AML-193 (cell line): ENCODE measurements at places on chromosomes 6 and 20.

- DNase-seq = no peak
Observed at GRCh38 chr6:55282115-55282514, 45.2 kb upstream of the GFRAL start.

DNA sequence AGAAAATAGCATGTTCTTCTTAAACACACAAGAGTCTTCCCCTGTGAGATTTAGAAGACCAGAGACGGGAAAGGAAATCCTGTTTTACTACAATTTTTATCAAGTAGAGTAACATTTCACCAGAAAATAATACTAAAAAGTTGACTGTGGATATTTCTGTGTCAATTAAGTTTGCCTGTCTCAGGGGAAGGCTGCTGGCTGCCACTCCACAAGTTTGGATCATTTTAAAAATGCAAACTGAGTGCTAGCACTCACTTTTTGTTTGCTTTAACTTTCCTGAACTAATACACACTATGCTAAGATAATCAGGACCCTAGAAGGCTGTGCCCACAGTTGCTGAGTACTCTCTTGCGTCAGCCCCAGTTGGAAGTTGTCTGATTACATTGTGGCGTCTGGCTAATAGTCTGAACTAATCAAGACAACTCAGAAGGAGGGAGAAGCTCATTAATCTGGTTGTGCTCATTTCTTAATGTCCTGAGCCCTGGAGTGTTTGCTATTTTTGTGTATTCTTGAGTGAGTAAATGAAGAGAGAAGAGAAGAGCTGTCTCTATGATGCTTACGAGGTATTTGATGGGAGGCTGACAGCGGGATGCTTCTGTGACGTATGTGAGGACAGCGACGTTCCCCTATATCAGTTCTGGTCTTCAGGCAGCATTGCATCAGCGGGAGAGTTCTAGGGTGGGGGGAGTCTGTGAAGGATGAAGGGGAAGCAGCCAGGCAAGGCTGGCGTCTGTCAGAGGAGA is 664.2 kb downstream of the QKI start:
- no peak for DNase-seq

DNA sequence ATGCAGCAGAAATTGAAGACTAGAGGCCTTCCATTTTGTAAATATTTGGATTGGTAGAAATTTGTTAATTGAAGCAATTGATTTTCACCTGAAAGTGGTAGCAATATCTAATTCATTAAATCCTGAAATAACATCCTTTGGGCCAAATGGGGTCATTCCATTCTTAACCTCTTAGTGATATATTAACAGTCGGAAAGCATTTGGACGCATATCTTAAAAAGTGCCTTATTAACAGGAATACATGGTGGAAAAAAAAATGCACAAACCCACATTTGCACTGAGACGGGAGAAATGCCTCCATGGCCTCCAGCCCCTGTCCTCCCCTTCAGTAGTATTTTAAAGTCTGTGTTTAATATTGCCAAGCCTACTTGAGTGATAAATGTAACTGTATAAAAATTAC is 205.5 kb downstream of the TFAP2B start:
- no peak for DNase-seq

GRCh38 chr6:118296129-118296901 is 251.8 kb upstream of the PLN start:
- DNase-seq = no peak

DNA sequence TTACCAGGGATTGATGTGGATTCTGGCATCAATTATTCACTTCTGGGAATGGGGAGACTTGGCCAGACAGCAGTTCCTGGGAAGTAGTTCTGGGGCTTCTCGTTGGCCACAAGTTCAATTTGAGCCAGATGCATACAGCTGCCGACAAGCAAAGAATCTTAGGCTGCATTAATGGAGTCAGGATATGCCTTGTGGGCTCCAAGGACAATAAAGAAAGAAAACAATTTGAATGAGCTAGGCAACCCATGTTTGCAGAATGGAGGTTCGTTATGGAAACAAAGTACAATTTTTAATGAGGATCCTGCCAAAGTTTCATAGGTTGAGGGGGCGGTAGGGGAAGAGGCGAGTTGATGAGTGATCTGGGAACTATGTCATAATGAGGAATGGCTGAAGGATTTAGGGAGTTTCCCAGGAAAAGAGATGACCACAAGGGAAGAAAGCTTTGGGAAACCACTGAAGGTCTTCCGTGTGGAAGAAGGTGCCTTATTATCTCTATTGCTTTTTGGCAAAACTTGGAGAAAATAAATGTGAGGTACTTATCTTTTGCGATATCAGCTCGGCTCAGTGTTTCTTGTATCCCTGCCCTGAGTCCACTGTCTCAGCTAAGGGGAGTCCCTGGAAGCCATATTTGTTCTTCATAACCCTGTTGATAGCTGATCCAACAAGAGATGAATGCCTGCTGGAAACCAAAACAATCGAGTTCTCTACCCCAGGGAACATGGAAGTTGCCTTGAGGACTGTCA is 181.0 kb upstream of the ZNF217 start:
- no peak for DNase-seq

GRCh38 chr20:37384683-37385174 is 38.8 kb downstream of the SRC start:
- peak; percentile 10 for DNase-seq

DNA sequence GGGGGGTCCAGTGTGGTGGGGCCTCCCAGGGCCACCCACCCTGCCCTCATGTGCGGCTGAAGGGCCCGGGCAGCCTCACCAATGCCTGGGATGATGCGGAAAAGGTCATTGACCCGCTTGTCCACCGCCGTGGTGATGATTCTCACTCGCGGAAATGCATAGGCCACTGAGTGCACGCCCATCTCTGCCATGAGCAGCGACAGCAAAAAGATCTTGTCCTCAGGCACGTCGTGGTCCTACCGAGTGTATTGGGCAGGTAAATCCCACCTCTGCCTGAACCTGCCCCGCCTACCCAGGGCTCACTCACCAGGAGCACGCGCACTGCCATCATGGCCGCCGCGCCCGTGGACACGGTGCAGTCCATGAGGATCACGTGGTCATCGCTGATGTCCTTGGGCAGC is 16.1 kb downstream of the UCKL1 start:
- no peak for DNase-seq

GRCh38 chr20:33015700-33016580 is 8.4 kb downstream of the BPIFB2 start:
- no peak for DNase-seq

GRCh38 chr20:3164763-3165410 is 5.2 kb upstream of the FASTKD5 start:
- DNase-seq = no peak

GRCh38 chr6:75830959-75831885 is 82.2 kb downstream of the MYO6 start:
- no peak for DNase-seq

DNA sequence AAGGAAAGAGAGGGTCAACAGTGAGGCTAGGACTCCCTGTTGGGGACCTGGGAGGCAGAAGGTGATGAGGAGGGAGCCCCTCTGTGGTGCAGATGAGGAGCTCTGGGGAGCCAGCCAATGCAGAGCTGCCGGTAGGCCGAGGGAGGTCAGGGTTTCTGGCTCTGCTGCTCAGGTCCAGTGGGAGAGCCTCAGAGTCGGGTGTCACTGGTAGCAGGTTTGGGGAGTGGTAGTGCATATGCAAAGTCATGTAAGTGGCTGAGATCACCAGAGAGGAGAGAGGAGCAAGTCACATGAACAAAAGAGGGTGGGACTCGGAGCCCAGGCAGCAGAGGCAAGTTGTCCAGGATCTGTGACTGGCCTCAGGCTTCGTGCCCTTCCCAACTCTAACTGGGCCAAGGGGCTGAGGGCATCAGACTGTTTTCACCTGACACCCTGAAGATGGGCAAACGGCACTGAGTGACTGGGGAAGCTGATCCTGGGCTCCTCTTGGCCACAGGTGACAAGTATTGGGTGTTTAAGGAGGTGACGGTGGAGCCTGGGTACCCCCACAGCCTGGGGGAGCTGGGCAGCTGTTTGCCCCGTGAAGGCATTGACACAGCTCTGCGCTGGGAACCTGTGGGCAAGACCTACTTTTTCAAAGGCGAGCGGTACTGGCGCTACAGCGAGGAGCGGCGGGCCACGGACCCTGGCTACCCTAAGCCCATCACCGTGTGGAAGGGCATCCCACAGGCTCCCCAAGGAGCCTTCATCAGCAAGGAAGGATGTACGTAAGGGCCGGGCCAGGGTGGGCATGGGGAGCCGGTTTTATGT is 6.6 kb downstream of the MMP24OS start:
- no peak for DNase-seq

GRCh38 chr6:105967917-105968602 is 118.1 kb upstream of the PRDM1 start:
- no peak for DNase-seq

- DNase-seq = no peak
Observed at GRCh38 chr6:14454473-14454775, 336.9 kb downstream of the CD83 start.

DNA sequence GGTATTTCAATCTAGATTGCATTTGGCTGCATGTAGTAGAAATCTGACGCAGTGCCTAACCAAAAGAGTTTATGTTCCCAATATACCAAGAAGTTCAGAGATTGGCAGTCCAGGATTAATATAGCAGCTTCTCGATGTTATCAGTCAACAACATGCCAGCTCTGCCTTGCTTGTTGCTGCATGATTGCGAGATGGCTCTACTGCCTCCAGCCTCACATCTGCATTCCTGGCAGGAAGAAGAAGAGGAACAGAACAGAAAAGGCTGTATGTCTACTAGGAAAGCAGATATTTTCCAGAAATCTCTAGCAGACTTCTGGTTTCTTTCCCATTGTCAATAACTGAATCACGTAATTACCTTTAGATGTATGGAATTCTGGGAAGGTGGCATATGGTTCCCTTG is 60.8 kb downstream of the SLC35D3 start:
- no peak for DNase-seq

DNA sequence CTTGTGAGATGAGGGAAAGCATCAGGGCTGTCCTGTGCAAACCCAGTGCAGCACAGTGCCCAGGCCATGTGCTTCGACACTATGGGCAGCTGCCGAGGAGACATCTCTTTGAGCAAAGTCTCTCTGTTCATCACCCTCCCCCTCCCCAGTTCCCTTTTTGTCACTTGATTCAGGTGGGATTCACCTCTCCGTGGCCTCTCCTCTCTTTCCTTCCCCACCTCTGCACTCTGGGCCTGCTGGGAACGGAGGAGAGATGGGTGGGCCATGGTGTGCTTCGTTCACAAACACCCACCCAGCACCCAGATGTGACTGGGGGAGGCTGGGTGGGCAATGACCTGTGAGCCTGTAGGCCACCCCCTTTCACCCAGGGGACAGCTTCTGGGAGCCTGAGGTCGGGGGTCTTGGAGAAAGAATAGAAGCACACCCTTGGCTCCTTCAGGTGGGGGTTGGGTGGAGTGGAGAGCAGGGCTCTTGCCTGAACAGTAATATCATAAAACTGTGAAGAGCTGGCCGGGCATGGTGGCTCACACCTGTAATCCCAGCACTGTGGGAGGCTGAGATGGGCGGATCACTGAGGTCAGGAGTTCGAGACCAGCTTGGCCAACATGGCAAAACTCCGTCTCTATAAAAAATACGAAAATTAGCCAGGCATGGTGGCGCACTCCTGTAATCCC is 33.5 kb upstream of the DLGAP4 start:
- no peak for DNase-seq

GRCh38 chr6:4008324-4009047 is 70.5 kb downstream of the FAM217A start:
- DNase-seq = peak; percentile 94

GRCh38 chr20:21398109-21399004 is 1.0 kb upstream of the NKX2-4 start:
- DNase-seq = no peak

GRCh38 chr6:161486361-161487216 is 212.7 kb upstream of the AGPAT4 start:
- DNase-seq = no peak

DNA sequence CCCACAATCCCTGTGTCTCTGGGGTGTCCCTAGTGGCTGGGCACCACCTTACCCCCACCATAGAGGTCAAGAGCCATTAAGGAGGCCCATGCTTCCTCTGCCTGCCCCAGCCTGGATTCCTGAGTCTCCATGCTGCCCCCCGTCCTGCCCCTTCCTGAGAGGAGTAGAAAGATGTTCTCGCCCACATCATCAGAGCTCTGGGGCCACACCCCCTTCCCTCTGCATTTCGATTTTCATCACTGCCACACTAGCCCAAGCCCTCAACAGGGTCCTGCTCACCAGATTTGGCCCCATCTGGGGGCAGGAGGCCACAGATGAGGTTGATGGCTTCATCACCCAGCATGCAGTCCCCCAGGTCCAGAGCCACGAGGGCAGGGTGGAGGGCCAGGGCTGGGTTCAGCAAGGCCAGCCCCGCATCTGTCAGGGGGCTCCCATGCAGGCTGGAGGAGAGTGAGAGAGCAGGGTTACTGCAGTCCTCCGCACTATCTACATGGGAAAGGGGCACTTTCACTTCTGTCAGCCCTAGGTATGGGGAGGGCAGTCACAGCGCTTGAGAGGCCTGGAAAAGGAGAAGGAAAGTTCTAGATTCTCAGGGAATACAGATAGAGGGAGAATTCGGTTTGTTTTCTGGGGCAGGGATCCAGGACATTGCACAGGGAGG is 1.5 kb downstream of the LRRC73 start:
- DNase-seq = no peak

GRCh38 chr6:163712566-163712961 is 298.0 kb downstream of the QKI start:
- no peak for DNase-seq

GRCh38 chr6:122770835-122771601 is 8.5 kb upstream of the FABP7 start:
- peak; percentile 99 for DNase-seq

GRCh38 chr6:143941852-143942627 is 66.0 kb downstream of the PLAGL1 start:
- peak; percentile 26 for DNase-seq

- DNase-seq = no peak
Observed at GRCh38 chr6:70627500-70628254, 40.0 kb upstream of the SMAP1 start.

- DNase-seq = peak; percentile 74
Observed at GRCh38 chr6:116682334-116682712, 1.3 kb downstream of the KPNA5 start.

- DNase-seq = peak; percentile 84
Observed at GRCh38 chr6:119347466-119348095, 2.0 kb downstream of the MAN1A1 start.

DNA sequence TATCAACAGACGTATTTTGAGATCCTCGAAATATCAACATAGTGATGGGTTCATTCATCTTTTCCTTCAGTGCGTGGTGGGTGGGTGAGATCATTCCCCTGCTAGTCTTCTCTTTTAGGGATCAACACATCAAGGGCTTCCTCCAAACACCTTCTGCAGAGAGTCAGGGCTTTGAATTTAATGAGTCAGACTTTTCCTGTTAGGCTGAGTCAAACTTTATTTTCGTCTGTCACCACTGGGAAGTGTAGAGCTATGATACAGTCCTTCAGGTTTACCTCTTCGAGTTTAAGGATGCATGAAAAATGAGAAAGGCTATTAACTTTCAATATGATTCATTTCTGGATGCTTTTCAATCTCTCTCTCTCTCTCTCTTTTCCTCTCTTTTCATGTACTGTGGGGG is 189.1 kb downstream of the BMP2 start:
- no peak for DNase-seq

DNA sequence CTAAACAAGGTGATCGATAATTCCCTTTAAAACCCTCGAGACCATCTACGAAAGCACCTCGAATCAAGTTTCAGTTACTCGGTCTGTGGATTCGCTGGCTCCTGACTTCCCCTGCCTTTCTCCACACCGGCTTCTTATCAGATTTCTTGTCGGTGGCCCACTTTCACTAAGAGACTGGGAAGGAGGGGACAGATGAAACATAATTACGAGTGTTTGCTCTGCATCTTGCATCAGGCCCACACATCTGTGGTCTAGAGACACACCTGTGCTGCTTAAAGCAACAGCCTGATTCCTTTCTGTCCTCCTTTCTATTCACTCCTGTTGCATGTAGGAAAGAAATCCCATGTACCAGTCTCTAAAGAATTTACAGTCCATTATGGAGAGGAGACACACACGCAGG is 37.7 kb downstream of the INSM1 start:
- DNase-seq = no peak
